Left kidney (tissue), 8 donors: ENCODE measurements at places on chromosomes 3 and 15.

GRCh38 chr15:78339559-78339958 is 594 bp upstream of the CRABP1 start:
- no peak for DNase-seq

- DNase-seq = peak; percentile 92
Measured at GRCh38 chr3:186097663-186098451, 11.0 kb downstream of the ETV5 start.

- no peak for DNase-seq
Measured at GRCh38 chr3:5055357-5056110, 66.6 kb upstream of the ARL8B start.

- DNase-seq = no peak
Measured at GRCh38 chr15:45268135-45268534, 16.1 kb downstream of the SLC28A2 start.

GRCh38 chr3:53570709-53571108 is 76.3 kb downstream of the CACNA1D start:
- DNase-seq = no peak

DNA sequence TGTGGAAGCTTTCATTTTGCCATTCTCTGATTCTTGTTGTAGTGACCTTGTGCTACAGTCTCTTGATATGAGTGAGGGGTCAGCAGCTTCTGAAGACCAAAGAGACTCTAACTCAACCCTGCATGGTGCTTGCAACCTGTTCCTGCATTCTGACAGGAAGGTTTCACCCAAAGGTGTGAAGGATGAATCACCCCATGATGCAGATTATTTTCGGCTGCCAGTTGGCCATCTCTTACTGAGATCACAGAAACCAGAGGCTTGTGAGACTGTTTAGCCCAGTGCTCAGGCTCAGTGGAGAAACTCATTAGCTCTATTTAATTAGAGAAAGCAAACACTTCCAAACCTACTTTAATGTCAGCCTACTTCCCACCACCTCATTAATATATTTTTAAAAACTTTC is 29.2 kb upstream of the TPRG1 start:
- DNase-seq = no peak

DNA sequence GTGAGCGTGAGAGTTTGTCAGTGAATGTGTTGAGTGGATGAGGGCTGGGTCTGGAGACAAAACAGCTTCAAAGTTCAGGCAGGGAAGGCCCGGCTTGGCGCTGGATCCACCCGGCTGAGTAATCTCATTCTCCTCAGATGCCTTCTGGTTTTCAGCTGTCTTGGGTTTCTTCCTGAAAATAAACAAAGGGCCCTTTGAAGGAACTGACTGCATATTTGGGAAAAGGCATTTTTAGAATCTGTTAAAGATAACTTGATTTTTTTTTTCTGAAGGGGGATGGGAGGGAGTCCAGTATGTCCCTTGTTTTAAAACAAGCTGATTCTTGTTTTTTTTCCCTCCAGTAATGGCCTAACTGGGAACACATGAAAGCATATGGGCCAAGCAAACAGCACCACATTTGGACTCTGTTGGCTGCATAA is 86.4 kb downstream of the TIGIT start:
- no peak for DNase-seq

- no peak for DNase-seq
Measured at GRCh38 chr3:31713816-31714215, 181.1 kb downstream of the STT3B start.

GRCh38 chr3:46865031-46865507 is 1.8 kb upstream of the MYL3 start:
- no peak for DNase-seq

DNA sequence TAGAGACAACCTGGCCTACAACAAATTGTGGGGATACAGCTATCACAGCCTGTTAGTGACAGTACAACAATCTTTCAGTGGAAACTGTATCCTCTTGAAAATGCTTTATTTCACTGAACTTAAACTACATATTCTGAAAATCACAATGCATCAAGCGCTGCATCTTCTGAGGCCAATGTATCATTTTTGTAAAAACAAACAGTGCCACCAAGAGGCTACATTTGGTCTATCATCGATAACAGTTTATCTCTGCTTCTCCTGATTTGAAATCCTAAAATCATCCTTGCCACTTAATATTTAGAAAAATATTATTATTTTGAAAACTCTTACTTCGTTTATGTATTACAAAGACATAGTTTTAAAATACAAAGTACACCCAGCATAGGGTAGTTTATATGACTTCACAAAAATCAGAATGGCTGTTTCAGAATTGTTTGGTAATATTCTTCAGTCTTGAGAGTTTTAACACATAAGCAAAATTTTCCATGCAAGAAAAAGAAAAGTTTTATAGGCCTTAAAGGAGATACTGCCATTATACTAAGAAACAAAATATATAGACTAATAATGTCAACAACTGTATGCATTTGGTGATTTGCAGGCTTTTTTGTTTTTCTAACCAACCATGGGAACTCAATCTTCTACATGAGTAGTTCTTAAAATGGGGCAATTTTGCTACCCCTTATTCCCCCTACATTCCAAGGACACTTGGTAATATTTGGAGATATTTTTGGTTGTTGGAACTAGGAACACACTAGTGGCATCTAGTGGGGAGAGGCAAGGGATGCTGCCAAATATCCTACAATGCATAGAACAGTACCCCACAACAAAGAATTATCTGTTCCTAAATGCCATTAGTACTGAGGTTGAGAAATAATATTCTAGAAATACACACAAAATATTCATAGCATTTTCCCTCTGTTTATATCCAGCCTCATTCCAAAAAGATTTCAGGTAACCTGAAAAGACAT is 42.3 kb downstream of the WDR72 start:
- peak; percentile 20 for DNase-seq

GRCh38 chr3:38139191-38139590 is 730 bp downstream of the MYD88 start:
- DNase-seq = no peak

GRCh38 chr3:126353694-126354321 is 3.4 kb downstream of the KLF15 start:
- DNase-seq = no peak

GRCh38 chr3:66465587-66465986 is 35.2 kb downstream of the LRIG1 start:
- DNase-seq = no peak

- DNase-seq = no peak
Measured at GRCh38 chr3:98969295-98969694, 67.8 kb upstream of the DCBLD2 start.

DNA sequence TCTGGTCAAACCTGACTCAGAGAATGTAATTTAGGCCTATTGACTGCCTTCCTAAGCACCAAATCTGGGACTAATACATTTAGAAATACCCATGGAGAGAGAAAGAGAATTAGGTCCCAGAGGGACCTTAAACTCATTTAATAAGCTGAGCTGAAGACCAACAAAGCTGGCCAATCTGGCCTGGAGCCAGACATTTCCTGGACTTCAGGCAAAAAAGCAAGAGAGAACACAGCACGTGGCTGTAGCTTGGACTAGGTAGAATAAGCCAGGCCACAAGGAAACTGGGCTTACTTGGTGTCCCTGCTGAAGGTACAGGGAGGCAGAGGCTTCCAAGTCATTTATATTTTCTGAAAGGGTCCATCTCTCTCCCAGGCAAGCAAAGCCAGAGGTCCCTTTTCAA is 88.1 kb downstream of the RTP4 start:
- no peak for DNase-seq

- no peak for DNase-seq
Measured at GRCh38 chr3:52062505-52062904, 6.1 kb upstream of the DUSP7 start.

- no peak for DNase-seq
Measured at GRCh38 chr3:13092621-13093617, 19.7 kb upstream of the IQSEC1 start.
